Amygdala (tissue), 56 donors: ENCODE measurements at places on chromosomes 11 and 22.
A peak's percentile ranks its signal among the peaks of the same experiment; 100 is the strongest.

DNA sequence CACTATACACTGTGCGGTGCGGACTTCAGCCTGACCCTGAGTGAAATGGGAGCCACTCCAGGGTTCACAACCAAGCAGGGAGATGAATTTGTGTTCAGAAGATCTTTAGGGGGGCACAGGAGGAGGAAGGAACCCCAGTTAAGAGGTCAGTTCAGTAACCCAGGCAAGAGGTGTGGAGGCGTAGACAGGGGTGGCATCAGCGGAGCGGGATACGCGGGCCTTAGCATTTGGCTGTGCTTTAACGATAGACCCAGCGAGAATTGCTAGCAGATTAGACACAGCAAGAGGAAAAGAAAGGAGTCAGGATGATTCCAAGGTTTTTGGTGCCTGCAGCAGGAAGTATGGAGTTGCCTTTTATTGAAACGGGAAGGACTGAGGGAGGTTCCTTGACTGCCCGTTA is 46.8 kb downstream of the CTTN start:
- DNase-seq, result no peak

DNA sequence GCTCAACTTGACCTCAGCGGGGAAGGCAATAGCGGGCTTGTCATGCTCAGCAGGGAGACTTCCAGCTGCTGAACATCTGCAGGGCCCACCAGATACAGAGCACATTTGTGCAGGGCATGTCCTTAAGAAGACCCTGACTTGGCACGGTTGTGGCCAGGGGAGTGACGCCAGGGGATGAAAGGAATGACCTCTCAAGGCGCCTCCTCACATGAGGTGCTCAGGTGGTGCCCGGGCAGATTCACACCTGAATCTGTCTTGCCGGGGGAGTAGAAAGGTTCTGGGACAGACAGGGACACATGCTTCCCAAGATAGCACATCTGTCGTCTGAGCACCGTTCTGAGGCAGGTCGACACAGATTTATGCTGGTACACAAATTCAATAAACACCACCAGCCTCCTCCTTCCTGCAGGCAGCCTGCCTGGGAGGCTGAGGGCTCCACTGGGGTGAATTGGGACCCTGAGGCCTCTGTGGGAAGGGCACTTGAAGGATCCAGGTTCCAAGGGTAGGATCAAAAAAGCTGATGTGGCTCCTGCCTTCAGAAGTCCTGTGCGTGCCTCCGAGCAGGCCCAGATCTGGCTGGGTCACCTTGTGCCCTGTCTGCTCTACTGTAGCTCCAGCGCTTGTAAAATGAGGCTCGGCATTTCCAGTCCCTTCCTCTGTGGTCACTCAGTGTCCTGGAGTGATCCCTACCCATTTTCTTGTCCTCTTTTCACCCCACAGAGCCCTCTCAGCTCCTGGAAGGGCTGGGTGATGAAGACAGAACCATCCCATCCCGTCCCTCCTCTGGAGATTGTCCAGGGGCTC is 49.6 kb upstream of the NECTIN1 start:
- no peak for DNase-seq

- DNase-seq, result no peak
Observed at GRCh38 chr11:13183094-13183825, 94.3 kb upstream of the BMAL1 start.

DNA sequence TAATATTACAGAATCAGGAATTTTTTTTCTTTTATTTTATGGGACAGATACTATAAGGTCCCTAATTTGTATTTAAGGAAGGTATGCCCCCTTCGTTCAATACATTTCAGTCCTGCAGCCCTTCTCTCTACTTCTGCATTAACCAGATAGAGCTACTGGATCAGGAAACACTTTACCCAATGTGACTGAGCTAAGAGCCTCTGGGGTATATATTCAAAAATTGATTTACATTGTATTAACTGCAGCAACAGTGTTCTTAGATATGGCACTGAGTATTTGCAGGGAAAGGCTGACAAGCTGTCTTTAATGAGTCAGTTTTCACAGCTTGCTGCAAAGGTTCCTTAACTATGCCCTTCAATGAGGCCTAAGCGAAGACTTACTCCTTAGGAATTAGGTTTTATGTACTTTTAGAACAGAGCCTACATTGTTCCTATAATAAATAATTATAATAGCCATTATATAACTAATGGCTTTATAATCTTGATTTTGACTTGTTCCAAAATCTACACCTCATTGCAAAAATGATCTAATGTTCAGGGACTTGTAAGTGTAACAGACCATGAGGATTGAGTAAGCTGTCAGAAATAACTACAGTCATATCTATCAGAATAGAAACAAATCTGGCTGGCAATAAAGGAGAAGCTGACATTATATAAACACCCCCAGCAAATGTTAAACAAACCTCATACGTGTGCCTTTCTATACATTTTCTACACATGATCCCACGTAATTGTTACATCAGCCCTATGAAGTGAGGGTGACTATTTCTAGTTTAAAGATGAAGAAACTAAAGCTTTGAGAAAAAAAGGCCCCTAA is 55.0 kb downstream of the DDI1 start:
- no peak for DNase-seq

- no peak for DNase-seq
Observed at GRCh38 chr11:2582946-2583604, 116.7 kb downstream of the KCNQ1OT1 start.

DNA sequence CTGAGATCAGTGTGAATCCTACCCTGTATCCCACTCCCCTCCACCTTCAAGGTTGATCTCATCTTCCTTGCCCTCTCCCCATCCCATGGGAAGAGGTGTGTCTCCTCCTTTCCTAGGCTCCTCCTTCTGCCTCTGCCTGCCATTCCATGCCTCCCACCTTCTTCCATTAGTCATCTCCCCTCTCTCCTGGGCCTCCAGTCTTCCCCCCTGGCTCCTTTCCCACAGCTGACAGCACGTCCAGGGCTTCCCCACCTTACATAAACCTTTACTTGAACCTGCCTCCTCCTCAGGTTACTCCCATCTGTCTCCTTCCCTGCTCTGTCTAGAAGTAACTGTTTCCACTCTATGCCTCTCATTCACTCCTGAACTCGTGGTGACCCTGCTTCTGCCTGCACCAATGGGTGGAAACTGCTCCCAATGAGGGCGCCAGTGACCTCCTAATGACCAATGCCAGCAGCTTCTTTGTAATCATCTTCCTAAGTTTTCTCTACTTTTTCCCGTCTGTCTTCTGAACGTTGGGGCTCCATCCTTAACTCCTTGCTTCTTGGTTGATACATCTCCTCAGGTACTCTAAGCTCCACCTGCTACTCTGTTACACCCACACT is 266.9 kb upstream of the NARS2 start:
- no peak for DNase-seq

DNA sequence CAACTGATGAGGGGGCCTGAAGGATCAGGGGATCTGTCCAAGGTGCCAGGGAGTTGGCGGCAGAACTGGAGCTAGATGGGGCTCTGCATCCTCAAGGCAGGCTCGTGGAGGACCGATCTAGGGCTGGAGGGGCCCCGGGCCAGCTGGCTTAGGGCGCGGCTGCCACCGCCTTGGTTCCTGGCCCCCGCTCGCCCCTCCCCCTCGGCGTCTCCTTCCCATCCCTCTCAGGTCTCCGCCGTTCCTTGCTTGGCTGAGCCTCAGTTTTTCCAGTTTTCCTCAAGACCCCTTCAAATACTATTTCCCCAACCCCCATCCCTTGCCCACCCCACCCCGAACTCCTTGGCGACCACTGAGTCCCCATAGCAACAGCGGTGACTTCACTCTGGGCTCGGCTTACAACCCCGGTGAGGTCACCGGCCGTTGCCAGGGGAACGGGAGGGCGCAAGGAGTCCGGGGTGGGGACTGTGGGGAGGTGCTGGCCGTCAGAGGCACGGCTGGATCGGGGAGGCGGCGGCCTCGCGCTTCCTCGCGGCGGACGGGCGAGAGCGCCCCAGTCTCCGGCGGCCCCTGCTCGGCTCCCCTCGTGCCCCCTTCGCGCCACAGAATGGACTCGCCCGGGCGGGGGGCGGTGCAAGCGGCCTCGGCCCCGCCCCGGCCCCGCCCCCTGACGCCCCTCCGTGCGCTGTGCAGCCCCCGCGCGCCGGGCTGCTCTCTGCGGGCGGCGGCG is 7.5 kb downstream of the FREY1 start:
- DNase-seq, result peak; percentile 70

DNA sequence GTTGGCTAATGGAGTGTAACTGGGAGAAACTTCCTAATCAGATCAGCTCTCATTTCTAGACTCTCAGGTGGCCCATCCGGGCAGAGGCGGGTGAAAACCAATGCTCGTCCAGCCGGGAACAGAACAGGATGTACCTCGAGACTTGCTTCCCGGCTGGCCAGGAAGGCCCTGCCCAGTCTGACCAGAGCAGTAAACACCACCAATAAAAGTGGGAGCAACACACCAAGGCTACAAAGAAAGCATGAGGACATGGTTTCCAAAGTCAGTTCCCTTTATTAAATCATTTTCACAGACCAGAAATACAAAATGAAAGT is 940 bp upstream of the TNKS1BP1 start:
- peak; percentile 26 for DNase-seq
